ENCODE measurements at places on chromosomes 1 and 21. TPM values are rescaled to one million over a fixed set of nuclear protein-coding genes. Genes with fewer than 3 reads are reported as not detected.

DNA sequence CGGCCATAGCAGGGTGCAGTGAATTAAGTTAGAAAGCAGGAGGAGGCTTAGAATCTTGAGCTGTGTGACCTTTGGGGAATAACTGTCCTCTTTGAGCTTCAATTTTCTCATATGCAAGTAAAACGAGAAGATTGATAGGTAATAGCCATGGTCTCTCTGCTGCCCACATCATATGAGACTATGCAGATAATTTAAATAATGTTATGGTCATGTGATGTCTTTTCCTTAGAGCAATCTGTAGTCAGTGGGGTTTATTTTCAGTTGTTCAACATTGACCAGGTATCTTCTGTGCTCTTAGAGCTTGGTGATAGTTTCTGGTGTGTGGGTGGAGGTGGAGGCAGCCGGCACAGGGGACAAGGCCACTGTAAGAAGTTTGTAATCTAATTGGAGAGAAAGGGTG lies 537.1 kb downstream of the KIF26B start:
- no peak overlapping the region for H3K27ac ChIP-seq
- H3K4me1 ChIP-seq = no peaks in the 10 kb centered on the region
- no peaks in the 10 kb centered on the region for H3K27me3 ChIP-seq
- DNase-seq = no peak

- no peaks in the 10 kb centered on the region for H3K36me3 ChIP-seq
- H3K27me3 ChIP-seq = no peaks in the 10 kb centered on the region
- no peaks in the 10 kb centered on the region for H3K4me1 ChIP-seq
- DNase-seq = no peak
- no peak overlapping the region for H3K4me3 ChIP-seq
Measured at GRCh38 chr1:2567083-2567679, 11.0 kb downstream of the TNFRSF14 start.

GRCh38 chr1:9737057-9737456 lies 85.5 kb downstream of the PIK3CD start:
- H3K4me1 ChIP-seq = no peaks in the 10 kb centered on the region
- peaks cover 24% of the 10 kb centered on the region for H3K36me3 ChIP-seq
- no peaks in the 10 kb centered on the region for H3K27me3 ChIP-seq
- DNase-seq = no peak
- H3K4me3 ChIP-seq = no peak overlapping the region

DNA sequence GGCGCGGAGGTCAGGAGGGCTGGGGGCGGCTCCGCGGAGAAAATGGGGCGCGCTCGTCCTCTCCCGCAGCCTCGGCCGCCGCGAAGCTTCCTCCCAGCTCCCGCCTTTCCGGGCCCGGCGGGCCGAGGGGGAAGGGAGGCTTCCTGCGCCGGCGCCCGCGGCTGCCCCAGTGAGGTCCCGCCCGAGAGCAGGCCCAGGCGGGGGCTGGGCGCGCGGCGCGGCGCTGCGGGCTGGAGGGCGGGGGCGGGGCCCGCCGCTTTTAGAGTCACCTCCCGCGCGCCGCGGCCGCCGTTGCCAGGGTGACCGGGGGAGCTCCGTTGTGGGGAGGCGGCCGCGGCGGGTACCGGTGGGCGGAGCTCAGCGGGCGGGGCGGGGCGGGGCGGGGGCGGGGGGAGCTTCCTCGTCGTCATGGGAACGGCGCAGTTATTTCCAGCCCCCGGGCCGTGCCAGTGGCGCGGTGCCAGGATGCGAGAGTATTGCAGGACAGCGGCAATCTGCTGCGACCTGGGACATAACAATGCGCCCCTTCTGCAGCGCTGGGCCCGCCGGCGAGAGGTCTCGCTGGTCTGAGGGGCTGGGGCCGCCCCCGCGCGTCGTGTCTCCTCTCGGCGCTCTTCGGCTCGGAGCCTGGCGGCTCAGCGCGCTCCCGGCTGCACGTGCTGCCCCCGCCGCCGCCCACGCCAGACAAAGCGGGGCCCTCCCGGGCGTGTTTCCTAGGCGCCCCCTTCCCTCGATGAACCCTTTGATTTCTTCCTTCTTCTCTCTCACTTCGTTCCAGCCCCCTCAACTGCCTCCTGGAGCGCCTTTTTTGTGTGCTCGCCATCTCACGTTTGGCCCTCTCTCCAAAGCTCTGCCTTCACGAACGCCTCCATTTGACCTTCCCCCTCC lies 16.9 kb downstream of the IER5 start:
- H3K36me3 ChIP-seq = no peaks in the 10 kb centered on the region
- DNase-seq = peak; percentile 90
- peaks cover 43% of the 10 kb centered on the region for H3K4me1 ChIP-seq
- peak overlapping the region; percentile 84 for H3K27ac ChIP-seq
- H3K4me3 ChIP-seq = peak overlapping the region; percentile 63

- no peaks in the 10 kb centered on the region for H3K27me3 ChIP-seq
- peaks cover 7% of the 10 kb centered on the region for H3K36me3 ChIP-seq
- peak; percentile 59 for DNase-seq
- H3K27ac ChIP-seq = no peak overlapping the region
- H3K4me3 ChIP-seq = no peak overlapping the region
Measured at GRCh38 chr1:32933742-32934322, 30.8 kb downstream of the RNF19B start.

- H3K27ac ChIP-seq = no peak overlapping the region
- no peaks in the 10 kb centered on the region for H3K4me1 ChIP-seq
- no peaks in the 10 kb centered on the region for H3K36me3 ChIP-seq
Measured at GRCh38 chr1:1989789-1990188, 13.8 kb downstream of the CFAP74 start.

- no peak for DNase-seq
- H3K27me3 ChIP-seq = no peaks in the 10 kb centered on the region
- no peaks in the 10 kb centered on the region for H3K36me3 ChIP-seq
- no peaks in the 10 kb centered on the region for H3K4me1 ChIP-seq
Measured at GRCh38 chr1:74328851-74329250, 93.7 kb downstream of the TNNI3K start.

DNA sequence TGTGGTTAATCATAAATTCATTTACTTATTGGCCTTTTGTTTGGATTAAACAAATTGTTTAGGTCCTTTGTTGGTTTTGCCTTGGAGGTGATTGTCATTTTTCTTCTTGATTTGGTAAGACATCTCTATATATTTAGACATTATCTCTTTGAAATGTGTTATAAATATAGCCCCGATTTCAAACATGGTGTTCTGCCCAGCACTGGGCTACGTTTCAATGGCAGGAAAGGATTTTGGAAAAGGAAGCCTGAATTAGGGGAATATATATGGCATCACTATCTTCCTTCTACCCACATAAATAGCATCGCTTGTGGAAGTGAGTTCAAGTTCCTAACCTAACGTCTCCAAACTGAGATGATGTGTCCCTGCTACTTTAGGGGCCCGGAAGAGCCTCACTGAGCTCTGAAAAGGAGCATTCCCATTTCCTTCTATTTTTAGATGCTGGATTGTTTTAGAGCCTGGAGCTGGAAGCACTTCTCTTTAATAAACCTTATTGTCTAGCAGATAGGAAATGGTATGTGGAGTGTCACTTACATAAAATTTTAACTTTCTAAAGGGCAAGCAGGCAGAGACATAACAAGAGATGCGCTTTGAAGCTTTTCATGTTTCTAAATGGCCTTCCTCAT lies 39.4 kb downstream of the PGBD5 start:
- no peaks in the 10 kb centered on the region for H3K4me1 ChIP-seq
- no peaks in the 10 kb centered on the region for H3K36me3 ChIP-seq
- H3K27ac ChIP-seq = no peak overlapping the region
- H3K27me3 ChIP-seq = no peaks in the 10 kb centered on the region

- no peaks in the 10 kb centered on the region for H3K27me3 ChIP-seq
- no peaks in the 10 kb centered on the region for H3K36me3 ChIP-seq
- H3K27ac ChIP-seq = peak overlapping the region; percentile 4
- H3K4me1 ChIP-seq = peaks cover 8% of the 10 kb centered on the region
Measured at GRCh38 chr1:93328809-93329760, 16.6 kb upstream of the DR1 start.

- H3K27ac ChIP-seq = peak within 1 kb of the TSS; percentile 68
- peaks cover 11% of the 10 kb centered on the region for H3K4me1 ChIP-seq
- H3K36me3 ChIP-seq = peaks cover under 1% of the 10 kb centered on the region
- peak within 1 kb of the TSS; percentile 46 for H3K4me3 ChIP-seq
Measured at GRCh38 chr1:201946224-201946908, at the start of gene LMOD1. TSS of gene LMOD1 (minus strand) at chr1:201946548. CDS start at chr1:201946340, 208 bp downstream.

DNA sequence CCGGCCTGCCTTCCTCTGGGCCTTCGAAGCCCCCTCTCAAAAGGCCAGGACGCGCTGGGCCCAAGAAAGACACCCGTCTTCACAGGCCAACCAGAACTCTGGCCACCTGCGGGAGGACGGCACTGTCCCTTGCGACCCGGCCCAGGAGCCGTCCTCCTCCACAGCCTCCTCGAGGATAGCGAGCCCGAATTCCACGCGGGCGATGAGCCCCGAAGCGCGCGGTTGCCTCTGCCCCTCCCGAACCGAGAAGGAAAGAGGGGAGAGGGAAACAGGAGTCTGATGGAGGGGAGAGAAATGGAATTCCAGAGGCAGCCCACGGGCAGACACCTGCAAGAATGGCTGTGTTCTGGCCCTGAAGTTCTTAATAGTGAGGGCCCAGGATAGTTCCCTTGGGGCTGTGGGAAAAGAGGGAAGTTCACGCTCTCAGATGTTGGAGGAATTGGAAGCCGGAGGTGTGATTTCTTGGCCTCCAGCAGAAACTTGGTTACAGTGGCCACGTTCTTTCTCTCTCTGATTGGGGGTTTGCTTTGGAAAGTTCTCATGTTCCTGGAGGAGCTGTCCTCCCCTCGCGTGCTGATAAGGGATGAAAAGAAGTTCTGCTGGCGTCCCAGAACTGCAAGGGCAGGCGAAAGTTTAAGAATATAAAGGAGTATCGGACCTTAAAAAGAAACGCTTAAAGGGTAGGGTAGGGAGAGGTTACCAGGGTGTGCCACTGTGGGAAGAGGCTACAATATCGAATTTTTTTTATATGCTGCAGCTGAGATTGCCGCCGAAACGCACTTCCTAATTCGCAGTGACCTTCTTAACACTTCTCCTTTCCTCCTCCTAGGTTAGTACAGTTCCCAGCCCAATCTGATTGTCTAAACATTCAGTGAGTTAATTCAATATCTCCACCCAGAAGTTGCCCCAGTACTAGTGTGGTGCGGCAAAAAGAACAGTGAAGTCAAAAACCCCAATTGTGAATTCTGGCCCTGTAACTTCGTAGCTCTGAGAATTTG lies 5.8 kb upstream of the SLC44A5 start:
- peaks cover 16% of the 10 kb centered on the region for H3K27me3 ChIP-seq
- H3K27ac ChIP-seq = no peak overlapping the region
- H3K36me3 ChIP-seq = no peaks in the 10 kb centered on the region
- peak; percentile 51 for DNase-seq
- H3K4me3 ChIP-seq = no peak overlapping the region

DNA sequence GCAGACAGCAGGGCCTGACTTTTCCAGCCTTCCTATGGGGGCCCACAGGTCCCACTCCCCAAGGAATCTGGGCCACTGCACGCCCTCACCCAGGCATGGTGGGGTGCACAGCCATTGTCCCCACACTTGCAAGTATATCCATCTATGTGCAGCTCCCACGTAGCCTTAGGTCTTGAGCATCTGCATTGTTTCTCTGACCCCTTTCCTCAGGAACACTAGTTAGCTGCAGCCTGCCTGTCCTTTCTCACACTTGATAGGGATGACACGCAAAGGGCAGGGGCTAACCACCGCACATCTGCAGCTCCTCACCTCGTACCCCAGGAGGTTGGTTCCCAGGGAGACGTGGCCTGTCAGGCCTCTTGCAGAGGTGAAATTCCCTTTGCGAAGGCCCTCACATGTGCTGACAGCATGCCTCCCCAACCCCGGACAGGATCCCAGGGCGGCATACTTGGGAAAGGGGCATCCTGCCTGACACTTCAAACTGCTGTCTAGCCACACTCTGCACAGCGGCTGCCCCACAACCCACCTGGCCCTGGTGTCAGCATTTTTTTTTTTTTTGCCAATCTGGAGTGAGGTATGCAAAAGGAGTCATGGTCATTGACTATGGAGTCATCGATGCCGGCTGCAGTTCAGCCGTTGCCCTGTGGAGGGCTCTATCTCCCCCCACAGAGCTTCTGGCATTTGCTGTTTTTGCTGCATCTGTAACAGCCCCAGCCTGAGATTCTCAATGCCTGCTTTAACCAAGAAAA lies 5.0 kb downstream of the JMJD4 start:
- no peaks in the 10 kb centered on the region for H3K4me1 ChIP-seq
- no peak overlapping the region for H3K27ac ChIP-seq
- H3K4me3 ChIP-seq = no peak overlapping the region
- peaks cover 6% of the 10 kb centered on the region for H3K36me3 ChIP-seq

DNA sequence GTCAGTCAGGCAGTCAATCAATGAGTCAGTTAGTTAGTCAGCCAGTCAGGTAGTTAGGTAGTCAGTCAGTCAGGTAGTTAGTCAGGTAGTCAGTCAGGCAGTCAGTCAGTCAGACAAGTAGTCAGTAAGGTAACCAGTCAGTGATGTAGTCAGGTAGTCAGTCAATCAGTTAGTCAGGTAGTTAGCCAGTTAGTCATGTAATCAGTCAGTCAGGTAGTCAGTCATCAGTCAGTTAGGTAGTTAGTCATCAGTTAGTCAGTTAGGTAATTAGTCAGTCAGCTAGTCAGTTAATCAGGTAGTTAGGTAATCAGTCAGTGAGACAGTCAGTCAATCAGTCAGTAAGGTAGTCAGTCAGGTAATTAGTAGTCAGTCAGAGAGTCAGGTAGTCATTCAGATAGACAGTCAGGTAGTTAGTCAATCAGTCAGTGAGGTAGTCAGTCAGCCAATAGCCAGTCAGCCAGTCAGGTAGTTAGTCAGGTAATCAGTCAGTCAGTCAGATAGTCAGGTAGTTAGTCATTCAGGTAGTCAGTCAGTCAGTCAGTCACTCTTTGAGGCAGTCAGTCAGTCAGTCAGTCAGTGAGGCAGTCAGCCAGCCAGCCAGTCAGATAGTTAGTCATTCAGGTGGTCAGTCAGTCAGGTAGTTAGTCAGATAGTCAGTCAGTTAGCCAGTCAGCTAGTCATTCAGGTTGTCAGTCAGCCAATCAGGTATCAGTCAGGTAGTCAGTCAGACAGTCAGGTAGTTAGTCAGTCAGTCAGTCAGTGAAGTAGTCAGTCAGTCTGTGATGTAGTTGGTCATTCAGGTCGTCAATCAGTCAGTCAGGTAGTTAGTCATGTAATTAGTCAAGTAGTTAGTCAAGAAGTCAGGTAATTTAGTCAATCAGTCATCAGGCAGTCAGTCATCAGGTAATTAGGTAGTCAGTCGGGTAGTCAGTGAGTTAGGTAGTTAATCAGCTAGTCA lies 15.3 kb downstream of the KRTAP10-1 start:
- no peaks in the 10 kb centered on the region for H3K4me1 ChIP-seq
- H3K4me3 ChIP-seq = no peak overlapping the region
- H3K27ac ChIP-seq = no peak overlapping the region
- DNase-seq = no peak
- H3K27me3 ChIP-seq = no peaks in the 10 kb centered on the region

DNA sequence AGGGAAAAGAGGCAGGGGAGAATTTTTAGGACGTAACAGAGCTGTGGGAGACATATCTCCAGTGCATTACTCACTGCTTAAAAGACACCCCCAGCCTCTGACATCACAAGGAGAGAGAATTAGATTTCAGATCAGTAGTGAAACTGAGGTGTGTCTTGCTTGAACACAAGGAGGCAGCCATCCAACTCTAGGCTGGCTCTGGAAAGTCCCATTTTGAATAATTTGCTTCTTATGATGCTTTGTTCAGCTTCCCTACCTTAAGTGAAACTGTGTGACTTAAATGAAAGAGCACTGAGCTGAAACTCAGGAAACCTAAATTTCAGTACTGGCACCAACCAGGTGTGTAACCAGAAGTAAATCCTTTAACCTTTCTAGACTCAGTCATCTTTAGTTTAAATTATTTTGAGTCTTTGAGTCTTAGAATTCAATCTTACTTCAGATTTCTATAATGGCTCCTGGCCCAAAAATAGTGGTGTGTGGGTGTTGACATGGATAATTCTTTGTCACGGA lies 251.6 kb upstream of the SGIP1 start:
- H3K4me3 ChIP-seq = no peak overlapping the region
- H3K4me1 ChIP-seq = no peaks in the 10 kb centered on the region
- H3K27me3 ChIP-seq = no peaks in the 10 kb centered on the region
- H3K27ac ChIP-seq = no peak overlapping the region
- peak; percentile 59 for DNase-seq

Gene AIRE
- not detected for polyA plus RNA-seq

Gene COL24A1
- 0.31 TPM for polyA plus RNA-seq

Gene C8B
- not detected for polyA plus RNA-seq

Gene GLUL
- 232 TPM for polyA plus RNA-seq

Gene HSPA6
- polyA plus RNA-seq = 0.33 TPM

Gene NOS1AP
- polyA plus RNA-seq = 0.14 TPM

Data from fibroblast of lung (primary cell).